ENCODE measurements at places on chromosomes 4 and X.
A peak's percentile ranks its signal among the peaks of the same experiment; 100 is the strongest.

DNA sequence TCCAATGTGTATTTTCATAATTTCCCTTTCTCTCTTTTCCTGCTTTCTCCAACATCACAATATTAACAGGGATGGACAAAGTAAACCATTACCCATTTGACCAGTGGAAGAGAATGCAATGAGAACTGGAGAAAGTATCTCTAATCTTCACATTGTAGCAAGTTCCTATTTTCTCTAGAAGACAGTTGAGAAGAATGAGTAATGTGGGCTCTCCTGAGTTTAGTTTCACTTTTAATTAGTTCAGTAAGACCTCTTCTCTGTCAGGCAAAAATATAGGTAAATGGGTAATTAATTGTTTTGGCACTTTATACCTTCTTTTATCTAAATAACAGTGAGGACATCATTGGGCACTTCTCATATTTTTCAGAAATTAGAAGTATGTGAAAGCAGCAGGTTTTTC lies 602.0 kb downstream of the GLUD2 start:
- DNase-seq = no peak

GRCh38 chrX:683576-683975 lies 53.0 kb downstream of the SHOX start:
- no peak for DNase-seq

GRCh38 chrX:134546187-134546586 lies 86.2 kb downstream of the HPRT1 start:
- DNase-seq = no peak

GRCh38 chr4:166896254-166896653 lies 338.0 kb downstream of the SPOCK3 start:
- no peak for DNase-seq

DNA sequence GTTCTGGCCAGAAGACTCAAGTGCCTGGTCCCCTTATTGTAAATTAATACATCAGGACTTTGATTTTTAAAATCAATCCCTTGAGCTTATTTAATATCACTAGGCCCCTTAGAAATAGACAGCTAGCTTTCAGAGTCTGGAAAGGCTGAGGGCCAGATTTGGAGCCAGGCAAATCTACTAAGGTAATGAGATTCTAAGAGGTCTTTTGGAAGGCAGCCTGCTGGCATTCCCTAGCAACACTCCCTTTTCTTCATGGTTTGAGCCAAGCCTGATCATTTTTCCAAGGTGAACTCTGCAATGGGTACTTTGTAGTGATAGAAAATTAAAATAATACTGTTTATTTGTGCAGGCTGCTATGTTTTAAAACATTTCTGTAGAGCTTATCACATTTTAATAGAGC lies 378.5 kb downstream of the FAT4 start:
- DNase-seq = no peak

GRCh38 chr4:95190751-95191436 lies 357.9 kb downstream of the UNC5C start:
- DNase-seq = no peak

GRCh38 chr4:137039370-137039769 lies 492.9 kb downstream of the PCDH18 start:
- DNase-seq = no peak

DNA sequence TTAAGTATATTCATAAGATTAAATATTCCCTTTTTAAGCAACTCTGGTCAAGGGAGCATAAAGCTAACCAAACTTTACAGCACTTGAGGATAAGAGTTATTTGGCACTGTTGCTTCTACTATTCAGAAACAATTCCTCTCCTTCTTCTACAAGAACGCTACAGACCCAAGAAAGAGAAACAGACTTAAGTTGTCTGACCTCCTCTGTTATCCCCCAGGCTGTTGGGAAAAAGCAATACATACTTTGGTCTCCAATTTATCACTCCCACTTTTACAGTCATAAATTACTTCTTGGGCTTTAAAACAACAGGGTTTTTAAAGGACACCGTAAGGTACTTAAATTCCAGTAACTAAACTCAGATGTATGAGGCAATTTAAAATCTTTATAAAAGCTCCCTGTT lies 147.4 kb downstream of the COL25A1 start:
- DNase-seq = no peak

- no peak for DNase-seq
Observed at GRCh38 chrX:48826135-48826875, at the start of gene ERAS. ERAS (plus strand) TSS chrX:48826513; CDS start chrX:48829124, 2,611 bp downstream.

- no peak for DNase-seq
Observed at GRCh38 chr4:478373-478772, 20.6 kb downstream of the ZNF721 start.

DNA sequence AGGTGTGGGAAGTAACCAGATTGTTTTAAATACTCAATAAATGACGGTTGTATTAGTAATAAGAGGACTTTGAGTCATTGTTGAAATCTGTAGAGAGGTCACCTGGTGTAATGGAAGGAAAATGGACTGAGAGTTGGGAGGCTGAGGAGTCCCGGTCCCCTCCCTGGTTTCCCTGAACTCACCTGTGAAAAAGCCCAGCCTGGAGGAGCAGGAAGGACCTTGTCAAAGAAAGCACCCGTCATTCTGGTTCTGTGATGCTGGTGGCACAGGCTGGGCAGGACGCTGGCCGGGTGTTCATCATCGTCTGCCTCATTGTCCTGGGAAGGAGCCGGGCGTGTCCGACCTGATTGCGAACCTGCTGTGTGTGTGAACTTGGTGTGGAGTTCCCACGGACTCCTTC lies 70.8 kb downstream of the SORCS2 start:
- no peak for DNase-seq

- no peak for DNase-seq
Observed at GRCh38 chr4:186984105-186984644, 260.5 kb upstream of the FAT1 start.

DNA sequence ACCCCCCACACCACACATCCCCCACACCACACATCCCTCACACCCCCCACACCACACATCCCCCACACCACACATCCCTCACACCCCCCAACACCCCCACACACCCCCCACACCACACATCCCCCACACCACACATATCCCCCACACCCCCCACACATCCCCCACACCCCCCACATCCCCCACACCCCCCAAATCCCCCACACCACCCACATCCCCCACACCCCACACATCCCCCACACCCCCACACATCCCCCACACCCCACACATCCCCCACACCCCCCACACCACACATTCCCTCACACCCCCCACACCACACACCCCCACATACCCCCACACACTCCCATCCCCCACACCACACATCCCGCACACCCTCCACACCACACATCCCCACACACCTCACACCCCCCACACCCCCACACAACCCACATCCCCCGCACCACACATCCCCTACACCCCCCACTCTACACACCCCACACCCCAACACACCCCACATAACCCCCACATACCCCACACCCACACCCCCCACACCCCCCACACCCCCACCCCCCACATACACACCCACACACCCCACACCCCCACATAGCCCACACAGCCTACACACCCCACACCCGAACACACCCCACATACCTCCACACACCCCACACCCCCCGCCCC lies 172.9 kb downstream of the DCLK2 start:
- DNase-seq = no peak

GRCh38 chrX:1483843-1484637 lies 31.3 kb upstream of the ASMTL start:
- DNase-seq = peak; percentile 9

DNA sequence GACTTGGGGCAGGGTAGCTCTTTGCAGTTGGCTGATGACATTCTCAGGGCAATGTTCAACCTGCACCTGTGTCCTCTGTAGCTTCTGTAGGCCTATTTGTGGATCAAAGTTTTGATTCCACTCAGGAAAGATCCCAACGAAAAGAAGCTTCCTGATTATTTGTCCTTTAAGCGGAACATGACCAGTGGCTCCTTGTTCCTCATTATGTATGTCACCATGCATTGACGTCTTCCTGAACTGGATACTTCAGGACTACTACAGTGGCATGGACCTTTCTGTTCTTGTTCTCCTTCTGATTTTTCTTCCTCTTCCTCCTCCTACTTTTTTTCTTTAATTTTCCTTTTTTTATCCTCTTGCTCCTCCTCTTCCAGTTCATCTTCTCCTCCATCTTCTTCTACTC lies 62.4 kb downstream of the NBDY start:
- no peak for DNase-seq

DNA sequence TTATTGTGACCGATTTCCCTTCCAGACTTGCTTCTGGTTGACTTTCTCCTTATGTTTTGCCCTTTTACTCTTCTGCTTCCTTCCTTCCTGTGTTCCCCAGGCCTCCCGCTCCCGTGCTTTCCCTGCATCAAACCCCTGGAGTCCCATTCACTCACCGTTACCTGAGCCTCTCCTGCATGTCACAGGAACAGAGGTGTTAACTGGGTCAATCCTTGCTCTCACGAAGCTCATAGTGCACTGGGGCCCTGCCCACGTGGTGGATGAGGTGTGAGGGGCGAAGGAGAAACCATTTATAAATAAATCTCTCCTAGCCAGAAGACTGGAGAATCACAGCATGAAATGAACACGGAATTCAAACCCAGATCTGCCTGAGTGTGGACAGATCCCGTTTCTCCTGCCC lies 83.1 kb upstream of the MSX1 start:
- DNase-seq = no peak

DNA sequence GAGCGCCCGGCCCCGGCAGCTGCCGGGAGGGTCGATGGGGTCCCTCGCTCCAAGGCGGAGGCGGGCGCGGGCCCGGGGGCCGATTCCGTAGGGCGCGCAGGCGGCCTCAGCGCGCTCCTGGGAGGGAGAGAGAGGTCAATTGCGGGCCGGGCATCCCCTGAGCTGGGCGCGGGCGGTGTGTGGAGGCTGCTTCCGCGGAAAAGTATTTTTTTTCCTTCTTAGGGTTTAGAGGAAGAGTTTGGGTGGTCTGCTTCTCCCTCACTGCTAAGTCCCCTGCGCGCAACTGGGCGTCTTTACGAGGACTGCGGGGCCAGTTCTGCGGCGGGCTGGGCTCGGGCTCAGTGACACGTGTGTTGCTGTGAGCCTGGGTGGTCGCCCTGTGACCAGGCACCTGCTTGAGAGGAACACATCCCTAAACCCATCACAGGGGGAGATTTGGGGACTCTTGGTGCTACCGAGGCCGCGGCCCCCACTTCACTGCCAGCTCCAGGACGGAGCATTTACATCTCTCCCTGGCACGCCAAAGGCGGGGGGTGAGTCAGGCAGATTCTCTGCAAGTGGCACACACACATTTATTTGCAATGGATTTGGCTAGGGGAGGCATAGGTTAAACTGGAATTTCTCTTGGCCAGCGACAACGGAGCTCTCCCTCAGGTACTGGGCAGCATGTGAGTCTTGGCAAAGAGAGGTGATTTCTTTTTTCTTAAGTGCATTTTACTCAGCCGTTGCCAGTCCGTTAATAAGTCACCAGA lies 151.2 kb upstream of the SLC4A4 start:
- DNase-seq = peak; percentile 22

DNA sequence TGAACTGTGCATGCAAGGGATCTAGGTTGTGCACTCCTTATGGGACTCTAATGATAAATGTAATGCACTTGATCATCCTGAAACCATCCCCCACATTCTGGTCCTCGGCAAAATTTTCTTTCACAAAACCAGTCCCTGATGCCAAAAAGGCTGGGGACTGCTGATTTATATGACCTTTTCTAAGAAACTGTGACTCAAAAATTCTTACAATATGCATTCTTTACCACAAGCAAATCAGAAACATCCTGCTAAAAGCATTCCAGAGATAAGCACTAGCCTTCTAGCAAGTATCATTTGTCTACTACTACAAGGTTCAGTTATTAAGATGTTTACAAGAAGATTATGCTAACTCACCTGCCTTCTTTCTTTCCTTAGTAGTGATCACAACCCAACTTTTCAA lies 166.5 kb upstream of the PCDH7 start:
- DNase-seq = no peak

GRCh38 chrX:39948582-39948981 lies 149.2 kb downstream of the BCOR start:
- no peak for DNase-seq

- DNase-seq = no peak
Observed at GRCh38 chrX:34401411-34401810, 255.7 kb downstream of the TMEM47 start.

DNA sequence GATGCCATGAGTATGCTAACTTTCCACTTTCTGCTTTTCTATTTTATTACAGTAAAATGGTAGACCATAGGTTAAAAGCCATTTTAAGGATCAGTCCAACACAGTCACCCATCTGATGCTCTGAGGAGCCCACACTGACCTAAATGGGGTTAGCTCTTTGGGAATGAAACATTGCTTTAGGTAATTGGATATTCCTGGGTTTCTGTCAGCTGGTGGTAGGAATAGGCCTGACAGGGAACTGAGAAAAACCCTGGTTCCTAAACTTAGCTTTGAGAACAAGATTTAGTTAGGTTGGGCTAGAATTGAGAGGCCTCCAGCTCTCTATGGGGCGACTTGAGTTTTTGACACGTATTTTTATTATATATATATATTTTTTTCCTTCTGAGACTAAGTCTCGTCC lies 40.4 kb downstream of the MCUB start:
- no peak for DNase-seq

DNA sequence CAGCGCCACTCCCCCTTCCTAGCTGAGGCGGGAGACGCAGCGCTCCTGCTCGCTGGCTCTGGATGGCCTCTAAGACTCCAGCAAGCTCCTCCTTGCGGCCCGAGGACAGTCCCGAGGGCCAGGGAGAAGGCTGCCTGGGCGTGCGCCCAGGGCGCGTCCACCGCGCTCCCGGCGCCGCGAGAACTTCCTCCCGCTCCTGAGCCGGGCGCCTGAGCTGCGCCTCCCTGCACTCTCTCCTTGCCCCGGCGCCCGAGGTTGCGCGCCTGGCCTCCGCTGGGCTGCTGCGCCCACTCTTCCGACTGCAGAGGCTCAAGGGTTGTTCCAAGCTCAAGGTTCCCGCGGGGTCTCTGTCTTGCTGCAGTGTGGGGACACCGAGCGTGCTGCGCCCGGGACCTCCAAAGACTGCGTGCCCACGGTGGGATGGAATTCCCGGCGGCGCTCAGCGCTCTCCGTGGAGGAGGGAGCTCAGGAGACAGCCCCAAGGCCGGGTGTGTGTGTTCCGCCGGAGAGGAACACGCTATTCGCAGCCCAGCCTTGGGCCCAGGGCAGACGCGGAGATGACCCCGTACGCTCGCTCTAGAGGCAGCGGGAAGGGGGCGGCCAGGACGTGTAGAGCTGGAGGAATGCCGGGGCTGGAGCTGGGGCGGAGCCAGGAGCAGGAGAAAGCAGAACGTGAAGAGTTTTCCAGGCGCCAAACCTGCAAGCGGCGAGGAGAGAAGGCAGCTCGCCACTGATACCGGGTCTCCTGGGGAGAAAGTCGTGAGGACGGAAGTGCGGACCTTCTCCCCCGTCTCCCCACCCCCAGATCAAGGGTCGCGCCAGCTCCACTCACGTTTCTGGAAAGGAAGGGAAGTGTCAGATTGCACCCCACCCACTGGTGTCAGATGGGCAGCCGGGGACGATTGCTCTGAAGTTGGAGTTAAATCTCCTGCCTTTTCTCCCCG lies at the start of gene ARHGAP6:
Gene ARHGAP6, minus strand, starts transcription at position 753 of the 944 bp plus-strand sequence. CDS start 1,092 bp downstream, outside the sequence.
- no peak for DNase-seq

- no peak for DNase-seq
Observed at GRCh38 chr4:69731241-69731640, 29.2 kb downstream of the SULT1B1 start.

DNA sequence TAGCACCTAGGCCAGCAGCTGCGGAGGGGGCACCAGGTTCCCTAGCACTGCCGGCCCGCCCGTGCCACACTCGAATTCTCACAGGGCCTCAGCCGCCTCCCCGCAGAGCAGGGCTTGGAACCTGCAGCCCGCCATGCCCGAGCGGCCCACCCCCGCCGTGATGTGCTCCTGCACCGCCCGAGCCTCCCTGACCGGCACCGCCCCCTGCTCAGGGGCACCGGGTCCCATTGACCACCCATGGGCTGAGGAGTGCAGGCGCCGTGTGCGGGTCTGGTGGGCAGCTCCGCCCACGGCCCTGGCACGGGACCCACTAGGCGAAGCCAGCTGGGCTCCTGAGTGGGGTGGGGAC lies 35.4 kb upstream of the ENPP6 start:
- DNase-seq = no peak

- DNase-seq = peak; percentile 30
Observed at GRCh38 chrX:152632445-152633097, 5.1 kb upstream of the GABRQ start.

Measured in activated CD8-positive, alpha-beta memory T cell treated with anti-CD3 and anti-CD28 coated beads, Interleukin-2, amount 50 U/mL, for 4 hours (primary cell).